ENCODE measurements at places on chromosomes 11 and 22.

GRCh38 chr22:29772170-29772641 is 5.0 kb downstream of the UQCR10 start:
- DNase-seq: no peak

DNA sequence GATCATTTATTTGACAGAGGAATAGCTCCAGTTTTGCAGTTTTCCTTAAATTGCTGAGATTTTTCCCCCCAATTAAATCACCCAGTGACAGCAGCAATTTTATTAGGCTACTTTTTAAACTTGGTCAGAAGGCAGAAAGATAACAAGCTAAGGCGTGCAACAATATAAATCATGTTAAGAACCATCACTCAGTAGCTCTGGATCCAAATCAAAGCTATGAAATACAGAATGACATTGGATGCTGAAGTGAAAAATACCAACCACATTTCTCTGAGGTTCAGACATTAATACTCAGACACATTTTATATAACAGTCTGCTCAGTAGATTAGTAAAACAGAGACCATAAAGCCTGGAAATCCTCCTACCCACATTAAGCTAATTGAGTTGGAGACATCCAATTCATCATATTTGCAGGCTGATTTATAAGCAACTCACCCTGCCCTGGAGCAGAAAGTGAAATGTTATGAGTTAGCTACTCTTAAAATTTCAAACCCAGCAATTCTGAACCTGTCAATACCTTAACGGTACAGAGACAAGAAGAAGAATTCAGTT is 1108.4 kb downstream of the DLG2 start:
- no peak for DNase-seq

GRCh38 chr11:6530848-6531247 is 33.8 kb downstream of the DNHD1 start:
- no peak for DNase-seq

DNA sequence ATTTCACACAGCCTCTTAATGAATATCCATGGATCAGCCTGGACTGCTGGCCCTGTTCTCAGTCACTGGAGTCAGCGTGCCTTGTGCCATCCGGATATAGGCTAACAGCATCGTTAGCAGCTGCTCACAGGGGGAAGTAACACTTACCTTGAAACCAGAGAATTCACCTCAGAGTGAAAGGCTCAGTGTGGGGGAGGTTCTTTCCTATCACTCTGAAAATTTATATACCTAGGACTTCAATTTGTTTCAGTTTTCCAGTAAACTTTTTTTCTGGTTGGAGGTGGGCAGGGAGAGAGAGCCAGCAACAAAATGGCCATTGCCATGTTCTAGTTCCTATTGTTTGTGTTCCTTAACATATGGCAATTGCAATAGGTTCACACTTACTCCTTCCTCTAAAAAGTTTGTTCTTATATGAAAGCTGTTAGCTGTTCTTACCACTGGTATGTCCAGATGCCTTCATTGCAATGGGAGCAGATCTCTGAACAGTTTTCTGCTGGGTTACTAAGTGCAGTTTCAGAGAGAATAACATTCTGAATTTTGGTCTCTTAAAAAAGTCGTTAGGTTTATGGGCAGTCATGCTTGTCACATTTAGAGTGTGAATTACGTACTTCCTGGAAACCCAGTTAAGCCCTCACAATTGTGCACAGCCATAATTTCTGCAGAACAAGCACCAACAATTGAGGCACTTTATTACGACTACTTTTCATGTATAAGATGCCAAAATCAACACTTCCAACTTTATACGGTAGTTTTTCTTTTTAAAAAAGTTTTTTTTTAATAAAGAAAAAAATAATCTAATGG is 247.6 kb downstream of the CADM1 start:
- DNase-seq: no peak

GRCh38 chr11:117818041-117818873 is 6.3 kb downstream of the FXYD2 start:
- no peak for DNase-seq

- no peak for DNase-seq
These were observed 7.4 kb upstream of the RCE1 start for GRCh38 chr11:66835768-66836405.

- no peak for DNase-seq
These were observed 15.2 kb downstream of the MIF start for GRCh38 chr22:23909296-23909898.

DNA sequence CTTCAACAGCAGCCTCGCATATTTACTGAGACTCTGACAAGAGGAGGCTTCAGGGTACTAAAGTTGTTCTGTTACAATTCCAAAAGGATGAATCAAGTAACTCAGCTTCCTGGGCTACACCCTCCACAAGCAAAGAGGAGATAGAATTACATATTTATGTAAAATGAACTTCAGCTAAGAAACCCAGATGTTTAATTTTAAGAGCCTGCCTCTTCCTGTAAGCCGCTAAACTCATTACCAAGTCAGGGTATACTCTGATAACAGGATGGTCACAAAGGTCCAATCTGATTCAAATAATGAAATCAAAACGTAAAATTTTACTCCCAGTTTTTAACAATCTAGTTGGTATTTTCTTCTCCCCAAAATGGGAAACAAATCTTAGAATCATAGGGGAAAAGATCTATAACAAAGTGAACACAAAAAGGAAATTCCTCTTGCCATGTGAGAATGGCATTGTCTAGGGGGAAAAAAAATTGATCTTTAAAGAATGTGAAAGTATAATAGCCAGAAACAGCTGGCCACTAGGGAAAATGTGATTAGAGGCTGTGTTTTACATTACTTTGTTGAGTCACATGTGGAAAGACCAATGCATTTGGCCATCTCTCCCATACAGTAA is 30.9 kb downstream of the CHEK2 start:
- no peak for DNase-seq

DNA sequence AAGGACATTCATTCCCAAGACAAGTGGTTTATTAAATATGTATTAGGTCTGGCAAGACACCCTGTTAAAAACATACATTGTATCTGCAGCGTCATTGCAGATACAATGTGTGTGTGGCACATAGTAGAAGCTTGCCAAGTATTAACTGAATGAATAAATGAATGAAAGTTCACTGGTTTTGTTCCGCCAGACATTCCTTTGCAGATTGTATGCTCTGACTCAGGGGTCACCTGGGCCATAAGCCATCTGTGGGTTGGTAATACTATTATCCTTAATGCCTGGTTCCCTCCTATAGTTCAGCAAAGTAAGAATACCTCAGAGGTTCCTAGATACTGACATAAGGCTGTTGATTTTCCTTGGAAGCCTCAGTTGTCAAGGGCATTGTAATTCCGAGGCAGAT is 377.3 kb upstream of the CCDC90B start:
- no peak for DNase-seq

Measured in stimulated activated CD8-positive, alpha-beta memory T cell treated with anti-CD3 and anti-CD28 coated beads, Interleukin-4, amount 100 ng/mL, for 1 hour (primary cell).